ENCODE measurements at places on chromosomes 7 and 10.

- H3K27ac ChIP-seq = no peak overlapping the region
- H3K36me3 ChIP-seq = no peaks in the 10 kb centered on the region
- H3K27me3 ChIP-seq = no peaks in the 10 kb centered on the region
- no peak overlapping the region for H3K4me3 ChIP-seq
- H3K4me1 ChIP-seq = no peaks in the 10 kb centered on the region
Observed at GRCh38 chr7:37390114-37390513, 58.5 kb downstream of the ELMO1 start.

GRCh38 chr10:96998329-96998888 is 166.3 kb downstream of the LCOR start:
- no peaks in the 10 kb centered on the region for H3K27me3 ChIP-seq
- H3K4me1 ChIP-seq = peaks cover 6% of the 10 kb centered on the region
- DNase-seq = no peak
- H3K4me3 ChIP-seq = no peak overlapping the region

DNA sequence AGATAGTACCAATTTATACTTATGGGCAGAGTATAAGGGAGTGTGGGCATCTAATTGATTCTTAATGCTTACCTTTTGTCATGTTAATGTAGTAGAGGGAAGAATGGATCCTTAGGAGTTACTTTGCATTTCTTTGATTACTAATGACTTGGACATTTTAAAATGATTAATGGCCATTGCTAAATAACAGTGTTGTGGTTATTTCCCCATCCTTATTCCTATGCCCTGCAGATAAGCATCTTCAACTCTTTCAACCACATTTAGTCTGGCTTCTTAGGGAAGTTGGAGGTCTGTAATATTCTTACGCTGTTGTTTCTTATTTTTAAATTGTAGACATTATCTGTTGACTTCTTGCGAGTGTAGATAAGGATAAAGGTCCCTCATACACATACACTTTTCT is 37.2 kb downstream of the KAT6B start:
- no peak overlapping the region for H3K27ac ChIP-seq
- H3K27me3 ChIP-seq = no peaks in the 10 kb centered on the region
- H3K4me3 ChIP-seq = no peak overlapping the region

DNA sequence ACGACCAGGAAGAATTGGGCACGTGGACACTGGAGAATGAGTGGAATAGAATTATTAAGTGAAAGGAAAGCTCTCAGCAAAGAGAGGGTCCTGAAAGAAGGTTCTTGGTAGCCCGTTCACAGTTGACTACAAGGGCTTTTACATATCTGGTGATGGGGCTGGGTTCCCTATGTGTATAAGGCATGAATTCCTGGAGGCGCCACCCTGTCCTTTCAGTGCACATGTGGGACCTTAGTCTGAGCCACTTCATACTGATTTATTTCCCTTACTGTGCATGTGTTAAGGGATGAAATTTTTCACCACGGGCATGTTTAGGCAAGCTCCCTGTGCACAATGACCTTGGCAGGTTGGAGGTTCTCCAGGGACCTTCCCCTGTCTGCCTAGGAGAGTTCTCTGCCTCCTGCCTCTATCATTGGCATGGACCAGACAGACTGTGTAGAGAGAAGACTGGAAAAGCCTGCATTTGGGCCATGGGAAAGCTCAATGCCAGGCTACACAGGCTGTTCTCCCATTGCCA is 145.9 kb upstream of the ITGB1 start:
- H3K4me1 ChIP-seq = peaks cover 5% of the 10 kb centered on the region
- no peak overlapping the region for H3K4me3 ChIP-seq
- H3K27me3 ChIP-seq = no peaks in the 10 kb centered on the region
- DNase-seq = no peak
- H3K27ac ChIP-seq = no peak overlapping the region

GRCh38 chr7:72310301-72310700 is 101.8 kb downstream of the CALN1 start:
- H3K4me3 ChIP-seq = no peak overlapping the region
- no peaks in the 10 kb centered on the region for H3K4me1 ChIP-seq
- no peak overlapping the region for H3K27ac ChIP-seq
- no peak for DNase-seq

DNA sequence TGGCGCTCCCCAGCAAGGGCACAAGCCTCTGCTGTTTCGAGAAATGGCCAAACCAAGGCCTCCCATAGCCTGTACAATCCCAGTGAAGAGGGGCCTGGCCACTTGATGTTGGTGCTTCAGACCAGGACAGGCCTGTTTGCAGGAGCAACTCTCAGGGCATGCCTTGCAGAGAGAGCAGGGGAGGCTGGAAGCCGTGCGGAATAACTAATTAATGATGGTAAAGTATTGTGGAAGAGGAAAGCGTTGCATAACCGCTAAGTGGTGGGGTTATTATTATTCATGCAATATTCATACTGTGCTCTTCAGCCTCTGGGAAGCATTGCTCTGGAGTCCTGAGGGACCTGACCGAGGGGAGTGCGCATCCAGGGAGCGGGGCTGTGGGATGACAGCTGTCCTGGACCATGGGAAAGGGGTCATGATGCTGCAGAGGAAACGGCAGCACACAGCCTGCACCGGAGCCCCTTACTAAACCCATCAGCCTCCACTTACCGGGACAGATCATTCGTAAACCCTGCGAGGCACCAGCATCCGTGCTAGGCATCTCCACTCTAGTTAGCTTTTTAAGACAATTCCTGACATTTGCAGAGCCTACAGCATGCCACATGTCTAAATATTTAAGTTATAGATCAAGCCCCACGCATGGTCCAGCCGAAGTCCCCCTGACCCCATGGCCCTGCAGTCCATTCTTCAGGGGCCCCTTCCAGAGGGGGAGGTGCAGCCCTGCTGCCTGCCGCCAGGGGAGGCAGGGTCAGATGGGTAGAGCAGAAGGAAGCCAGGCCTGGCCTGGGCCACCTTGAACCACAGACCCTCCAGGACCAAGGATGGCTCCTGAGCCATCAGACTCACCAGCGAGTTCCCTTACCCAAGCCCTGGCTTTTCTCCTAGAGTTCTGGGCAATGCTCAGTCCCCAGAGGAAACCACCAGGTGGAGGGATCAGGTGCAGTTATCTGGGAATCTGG is 11.6 kb downstream of the TMEM273 start:
- H3K27ac ChIP-seq = no peak overlapping the region
- H3K4me1 ChIP-seq = peaks cover 7% of the 10 kb centered on the region
- no peaks in the 10 kb centered on the region for H3K27me3 ChIP-seq
- no peak for DNase-seq
- H3K36me3 ChIP-seq = no peaks in the 10 kb centered on the region

DNA sequence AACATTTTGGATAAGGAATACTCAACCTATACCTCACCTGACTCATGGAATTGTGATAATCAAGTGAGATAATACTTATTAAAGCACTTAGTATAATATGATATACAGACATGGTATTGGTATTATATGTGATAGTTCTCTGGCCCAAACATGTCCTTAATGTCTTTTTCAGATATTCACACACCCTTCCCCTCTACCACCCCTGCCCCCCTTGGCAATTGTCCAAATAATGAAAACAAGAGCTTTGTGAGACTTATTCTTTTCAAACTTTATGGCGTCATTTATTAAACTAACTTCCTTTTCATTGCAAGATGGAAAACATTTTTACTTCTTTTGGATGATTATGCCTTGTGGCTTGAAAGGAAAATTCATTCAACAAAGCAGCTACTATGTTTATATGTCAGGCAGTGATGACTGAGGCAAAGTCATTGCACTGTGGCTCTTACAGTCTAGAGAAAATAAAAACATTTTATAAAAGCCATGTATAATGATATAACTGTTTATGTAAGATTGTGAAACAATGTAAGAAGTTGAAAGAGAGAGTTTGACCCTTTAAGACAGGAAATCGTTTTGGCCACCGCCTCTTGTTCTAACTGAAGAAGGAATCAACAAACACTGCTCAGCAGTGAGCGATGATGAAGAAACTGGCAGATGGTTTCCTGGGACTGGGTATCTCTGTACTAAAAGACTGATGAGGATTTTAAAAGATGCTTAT is 27.4 kb downstream of the MINPP1 start:
- H3K36me3 ChIP-seq = peaks cover 33% of the 10 kb centered on the region
- peaks cover 3% of the 10 kb centered on the region for H3K4me1 ChIP-seq
- no peak overlapping the region for H3K4me3 ChIP-seq
- no peaks in the 10 kb centered on the region for H3K27me3 ChIP-seq

GRCh38 chr7:118648002-118648401 is 423.5 kb downstream of the ANKRD7 start:
- H3K4me1 ChIP-seq = no peaks in the 10 kb centered on the region
- no peak overlapping the region for H3K27ac ChIP-seq
- H3K36me3 ChIP-seq = no peaks in the 10 kb centered on the region
- no peak for DNase-seq

- H3K36me3 ChIP-seq = peaks cover 47% of the 10 kb centered on the region
- H3K27me3 ChIP-seq = no peaks in the 10 kb centered on the region
- H3K4me3 ChIP-seq = peak overlapping the region; percentile 71
- DNase-seq = no peak
- H3K27ac ChIP-seq = peak overlapping the region; percentile 54
Observed at GRCh38 chr7:6578114-6579084, 1.1 kb downstream of the ZDHHC4 start.

GRCh38 chr10:108050626-108051025 is 886.1 kb upstream of the SORCS1 start:
- DNase-seq = no peak
- no peak overlapping the region for H3K27ac ChIP-seq
- peaks cover 17% of the 10 kb centered on the region for H3K4me1 ChIP-seq
- H3K36me3 ChIP-seq = no peaks in the 10 kb centered on the region
